Hepatocyte (in vitro differentiated cells): ENCODE measurements at places on chromosomes 3 and 15. TPM values are rescaled to one million over a fixed set of nuclear protein-coding genes. Genes with fewer than 3 reads are reported as not detected.

DNA sequence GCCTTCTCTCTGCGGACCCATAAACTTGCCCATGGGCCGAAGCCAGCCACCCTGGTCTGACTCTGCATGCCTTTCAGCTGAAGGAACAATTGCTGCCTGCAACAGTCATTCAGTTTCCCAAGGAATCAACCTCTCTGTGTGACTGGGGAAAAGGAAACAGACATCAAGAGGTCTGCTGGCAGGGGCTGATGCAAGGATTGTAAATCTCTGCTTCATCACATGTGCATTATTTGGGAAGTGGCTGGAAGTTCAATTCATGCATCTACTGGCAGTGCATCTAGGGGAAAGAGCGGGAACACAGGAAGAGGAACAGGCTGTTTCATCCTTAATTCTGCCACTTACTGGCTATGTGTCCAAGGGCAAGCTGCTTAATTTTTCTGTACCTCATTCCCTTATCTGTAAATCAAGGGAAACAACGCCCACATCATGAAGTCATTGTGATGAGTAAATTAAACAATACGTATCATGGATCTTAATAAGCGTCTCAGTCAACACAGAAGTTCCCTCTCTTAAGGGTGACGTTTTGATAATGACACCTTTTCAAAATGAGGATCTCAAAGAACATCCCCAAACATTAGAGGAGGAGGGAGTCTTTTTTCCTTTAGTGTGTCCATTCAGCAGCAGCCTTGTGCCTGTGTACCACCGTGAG lies 17.4 kb upstream of the ADPGK start:
- DNase-seq = no peak

DNA sequence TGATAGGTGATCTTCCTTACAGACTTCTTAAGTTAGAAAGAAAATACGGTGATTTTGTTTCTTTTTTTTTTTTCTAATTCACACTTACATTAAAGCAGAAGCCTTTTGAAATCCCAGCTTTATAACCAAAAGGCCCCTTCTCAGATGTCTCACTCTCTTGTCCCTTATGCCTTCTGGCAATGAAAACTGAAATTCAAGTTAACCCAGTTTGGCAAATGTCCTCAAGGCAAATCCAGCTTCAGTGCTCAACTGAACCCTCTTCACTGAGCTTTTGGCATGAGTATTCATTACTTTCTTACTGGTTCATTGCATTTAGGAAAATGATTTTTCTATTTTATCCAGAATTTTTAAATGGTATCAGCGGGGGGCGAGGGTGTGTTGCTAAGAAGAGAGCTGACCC lies 17.0 kb downstream of the PLCH1 start:
- DNase-seq = no peak

Gene NOX5
- not detected in 2 replicates for polyA plus RNA-seq

Gene ZNF106
- polyA plus RNA-seq = 30.1 and 40.9 TPM in 2 replicates

- DNase-seq = no peak
Measured at GRCh38 chr15:85692321-85692720, 102.4 kb downstream of the KLHL25 start.

- peak; percentile 16 for DNase-seq
Measured at GRCh38 chr3:137259701-137260100, 301.9 kb downstream of the IL20RB start.

DNA sequence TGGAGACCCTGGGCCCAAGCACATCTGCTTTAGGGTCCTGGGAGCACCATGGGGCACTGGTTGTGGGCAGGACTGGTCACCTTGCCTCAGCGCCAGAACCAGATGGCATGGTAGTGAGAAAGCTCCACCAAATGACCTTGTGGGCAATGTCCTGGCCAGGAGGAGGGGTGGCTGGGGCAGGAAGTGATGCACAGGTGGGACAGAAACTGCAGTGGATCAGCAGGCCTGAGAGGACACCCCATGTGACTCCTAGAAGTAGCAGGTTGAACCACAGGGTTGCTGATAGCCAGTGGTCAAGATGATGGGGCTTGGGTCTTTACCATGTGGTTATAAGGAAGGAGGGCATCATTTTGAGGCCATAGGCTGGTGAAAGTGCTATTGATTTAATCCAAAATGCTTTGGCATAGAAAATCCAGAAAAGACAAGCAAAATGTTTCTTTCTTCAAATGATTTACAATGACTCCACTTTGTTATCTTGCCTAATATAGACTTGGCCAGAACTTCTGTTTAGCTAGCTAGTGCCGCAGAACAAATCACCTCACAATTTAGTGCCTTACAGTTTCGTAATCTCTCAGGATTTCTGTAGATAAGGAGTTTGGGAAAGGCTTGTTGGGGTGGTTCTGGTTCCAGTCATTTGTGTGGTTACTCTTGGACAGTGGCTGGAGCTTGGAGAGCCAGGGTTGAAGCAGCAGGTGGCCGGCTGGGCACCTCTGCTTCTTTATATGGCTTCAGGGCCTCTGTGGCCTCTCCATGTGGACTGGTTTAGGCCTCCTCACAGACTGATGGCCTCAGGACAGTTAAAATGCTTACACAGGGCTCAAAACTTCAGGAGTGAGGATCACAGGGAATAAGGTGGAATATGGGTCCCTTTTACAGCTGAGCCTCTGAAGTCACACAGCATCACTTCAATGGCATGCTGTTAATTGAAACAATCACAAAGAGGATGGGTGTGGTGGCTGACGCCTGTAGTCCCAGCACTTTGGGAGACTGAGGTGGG lies 27.5 kb downstream of the TMEM158 start:
- DNase-seq = no peak

Gene CD200R1L
- not detected in 2 replicates for polyA plus RNA-seq

GRCh38 chr15:36911322-36911944 lies 188.9 kb downstream of the MEIS2 start:
- peak; percentile 37 for DNase-seq

Gene ROBO1
- polyA plus RNA-seq = 13.3 and 13.6 TPM in 2 replicates

Gene CHRM5
- 0.05 TPM in 1 of 2 replicates, not detected in the other for polyA plus RNA-seq

- no peak for DNase-seq
Measured at GRCh38 chr3:9198899-9199335, 50.5 kb downstream of the SRGAP3 start.

DNA sequence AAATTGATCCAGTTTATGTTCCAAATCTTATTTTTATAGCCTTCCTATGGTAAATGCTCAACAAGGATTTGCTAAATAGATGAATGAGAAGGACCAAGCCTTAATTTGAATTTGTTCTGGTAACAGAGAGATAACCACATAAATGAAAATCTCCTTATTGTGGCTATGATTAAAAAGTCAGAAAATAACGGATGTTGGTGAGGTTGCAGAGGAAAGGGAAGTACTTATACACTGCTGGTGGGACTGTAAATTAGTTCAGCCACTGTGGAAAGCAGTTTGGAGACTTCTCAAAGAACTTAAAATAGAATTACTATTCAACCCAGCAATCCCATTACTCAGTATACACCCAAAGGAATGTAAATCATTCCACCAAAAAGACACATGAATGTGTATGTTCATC lies 26.2 kb downstream of the AAGAB start:
- no peak for DNase-seq

- peak; percentile 11 for DNase-seq
Measured at GRCh38 chr15:32993285-32993684, 201.2 kb downstream of the FMN1 start.

- no peak for DNase-seq
Measured at GRCh38 chr3:194084284-194084683, 51.7 kb upstream of the HES1 start.

- no peak for DNase-seq
Measured at GRCh38 chr15:36291501-36291900, 287.9 kb upstream of the CDIN1 start.

GRCh38 chr15:70833422-70833821 lies 20.5 kb downstream of the LARP6 start:
- DNase-seq = no peak

- no peak for DNase-seq
Measured at GRCh38 chr3:166526881-166527280, 689.7 kb upstream of the BCHE start.

DNA sequence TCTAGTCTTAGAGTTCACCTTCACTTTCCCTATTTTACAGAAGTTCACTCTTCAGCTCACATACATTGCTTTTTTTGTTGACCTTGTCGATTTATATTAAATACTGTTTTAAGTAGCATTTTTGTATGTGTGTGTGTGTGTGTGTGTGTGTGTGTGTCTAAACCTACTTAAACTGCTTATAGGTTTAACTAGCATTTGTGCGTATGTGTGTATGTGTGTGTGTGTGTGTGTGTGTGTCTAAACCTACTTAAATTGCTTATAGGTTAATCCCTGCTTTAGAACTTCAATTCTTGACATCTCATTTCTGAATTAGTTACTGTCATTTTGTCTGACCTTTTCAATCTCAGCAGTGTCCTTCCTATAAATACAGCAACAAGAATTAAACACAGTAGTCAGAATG lies 254.8 kb upstream of the EPHA3 start:
- no peak for DNase-seq

GRCh38 chr3:5296362-5296761 lies 108.9 kb downstream of the EDEM1 start:
- no peak for DNase-seq

GRCh38 chr3:156290924-156291271 lies 170.5 kb downstream of the KCNAB1 start:
- DNase-seq = no peak

Gene CLRN1
- not detected in 2 replicates for polyA plus RNA-seq

Gene MEF2A
- polyA plus RNA-seq = 18.0 and 20.4 TPM in 2 replicates

DNA sequence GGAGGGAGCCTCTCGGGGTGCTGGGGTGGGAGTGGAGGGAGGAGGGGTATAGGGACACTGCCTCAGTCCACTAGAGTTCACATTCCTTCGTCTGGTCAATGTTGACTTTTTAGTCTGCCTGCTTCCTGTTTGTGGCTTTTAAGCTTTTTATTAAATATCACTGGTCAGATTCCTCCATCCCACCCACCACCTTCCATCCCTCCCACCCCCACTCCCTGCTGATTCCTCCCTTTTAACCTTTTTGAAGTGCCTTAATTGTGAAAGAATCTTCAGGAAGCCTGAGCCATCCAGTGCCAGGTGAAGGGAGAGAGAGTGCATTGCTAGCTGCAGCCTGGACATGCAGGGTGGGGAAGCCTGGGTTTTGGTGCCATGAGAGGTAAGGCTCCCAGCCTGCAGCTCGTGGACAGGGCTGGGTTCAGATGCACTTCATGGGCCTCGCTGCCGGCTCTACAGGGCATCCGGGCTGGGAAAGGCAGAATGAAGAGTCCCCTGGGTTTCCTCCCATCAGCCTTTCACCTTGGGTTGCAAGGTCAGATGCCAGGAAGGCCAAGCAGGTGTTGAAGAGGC lies 105.9 kb downstream of the DNAJB8 start:
- DNase-seq = no peak

- no peak for DNase-seq
Measured at GRCh38 chr3:113676261-113676660, 20.2 kb downstream of the USF3 start.

Gene LINGO1
- 5.1 and 8.1 TPM in 2 replicates for polyA plus RNA-seq

- DNase-seq = no peak
Measured at GRCh38 chr3:128714887-128715491, 11.0 kb upstream of the RAB7A start.

DNA sequence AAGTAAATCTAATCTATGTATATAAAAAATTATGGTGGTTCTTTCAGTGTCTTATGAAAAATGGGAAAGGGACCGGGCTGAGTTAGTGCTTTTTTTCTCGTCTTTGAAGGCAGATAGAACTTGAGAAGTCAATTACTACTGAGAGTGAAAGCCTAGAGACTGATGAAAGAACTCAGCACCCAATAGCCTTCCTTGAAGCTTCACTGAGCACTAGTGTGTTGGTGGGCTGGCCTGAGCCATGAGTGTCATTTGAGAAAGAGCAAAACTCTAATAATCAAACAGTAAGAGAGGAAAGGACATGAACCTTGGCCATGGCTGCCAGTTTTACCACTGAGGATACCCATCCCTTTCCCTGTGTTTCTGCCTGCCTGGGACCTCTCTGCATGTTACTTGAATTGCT lies 428.3 kb upstream of the RASGRP1 start:
- no peak for DNase-seq

Gene RTP4
- polyA plus RNA-seq = 1.9 and 2.0 TPM in 2 replicates

DNA sequence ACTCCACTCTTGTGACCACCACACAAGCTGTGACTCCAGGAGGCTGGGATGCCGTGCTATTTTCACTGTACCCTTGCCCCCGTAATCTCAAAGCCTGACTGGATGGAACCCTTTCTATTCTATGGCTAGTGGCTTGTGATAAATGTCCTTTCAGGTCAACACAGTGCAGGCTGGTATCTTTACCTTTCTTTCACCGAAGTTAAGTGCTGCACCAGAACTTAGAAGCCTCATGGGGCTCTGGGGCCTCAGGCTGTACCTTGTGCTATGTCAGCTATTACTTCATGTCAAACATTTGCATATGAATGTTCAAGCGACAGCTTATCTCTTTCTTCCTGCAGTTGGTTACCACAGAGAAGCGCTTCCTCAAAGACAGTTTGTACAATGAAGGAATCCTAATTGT lies 66.8 kb downstream of the RPL39L start:
- peak; percentile 42 for DNase-seq

GRCh38 chr3:141949972-141950371 lies 73.5 kb downstream of the ATP1B3 start:
- no peak for DNase-seq

Gene PXYLP1
- polyA plus RNA-seq = 14.5 and 21.3 TPM in 2 replicates

DNA sequence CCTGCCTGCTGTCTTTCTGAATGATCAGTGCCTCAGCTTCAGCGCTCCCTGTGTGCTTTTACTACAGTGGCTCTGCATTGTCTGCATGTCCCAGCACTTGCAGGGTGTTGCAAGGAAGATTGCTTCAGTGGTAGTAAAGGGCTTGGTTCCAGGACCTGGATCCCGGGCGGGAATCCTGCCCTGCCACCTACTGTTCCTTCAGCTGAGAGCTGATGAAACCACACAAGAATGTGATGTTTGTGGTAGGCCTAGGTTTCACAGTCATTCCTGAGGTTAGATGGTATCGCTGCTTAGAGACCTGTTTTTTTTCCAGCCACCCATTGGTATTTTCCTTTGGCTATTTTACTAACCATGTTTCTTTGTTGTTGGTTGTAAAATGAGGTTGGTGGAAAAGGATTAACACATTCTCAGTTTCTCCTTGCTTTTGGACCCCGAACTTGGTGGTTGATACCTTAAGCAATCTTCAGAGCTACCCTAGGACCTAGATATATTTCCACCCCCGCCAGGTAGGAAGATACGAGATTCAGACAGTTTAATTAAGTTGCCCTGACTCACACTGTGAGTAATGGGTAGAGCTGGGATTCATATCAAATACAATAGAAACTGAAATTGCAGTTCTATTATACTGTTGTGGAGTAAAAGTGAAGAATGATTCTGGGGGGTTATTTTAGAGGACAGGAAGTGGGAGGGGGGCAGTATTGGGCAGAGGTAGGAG lies 11.4 kb downstream of the GPR87 start:
- peak; percentile 89 for DNase-seq

DNA sequence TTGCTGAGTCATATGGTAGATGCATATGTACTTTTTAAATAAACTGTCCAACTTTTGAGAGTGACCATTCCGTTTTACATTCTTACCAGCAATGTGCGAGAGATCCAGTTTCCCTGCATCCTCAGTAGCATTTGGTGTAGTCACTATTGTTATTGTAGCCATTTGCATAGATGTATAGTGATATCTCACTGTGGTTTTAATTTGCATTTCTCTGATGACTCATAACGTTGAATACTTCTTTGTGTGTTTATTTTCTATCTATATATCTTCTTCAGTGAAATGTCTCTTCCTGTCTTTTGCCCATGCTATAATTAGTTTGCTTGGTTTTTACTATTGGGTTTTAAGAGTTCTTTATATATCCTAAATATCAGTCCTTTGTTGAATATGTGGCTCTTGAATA lies 255.7 kb upstream of the GRM7 start:
- DNase-seq = no peak
